Natural killer cell treated with Interleukin-12 subunit alpha and Interleukin-12 subunit beta and Interleukin-15 and Interleukin-18, amount 100 ng/mL, for 72 hours (primary cell): ENCODE measurements at places on chromosomes 1 and 21.

GRCh38 chr1:246020211-246020954 lies 486.7 kb downstream of the SMYD3 start:
- no peaks in the 10 kb centered on the region for H3K36me3 ChIP-seq
- DNase-seq = no peak
- H3K27me3 ChIP-seq = no peaks in the 10 kb centered on the region
- no peak overlapping the region for H3K27ac ChIP-seq
- H3K4me3 ChIP-seq = no peak overlapping the region

DNA sequence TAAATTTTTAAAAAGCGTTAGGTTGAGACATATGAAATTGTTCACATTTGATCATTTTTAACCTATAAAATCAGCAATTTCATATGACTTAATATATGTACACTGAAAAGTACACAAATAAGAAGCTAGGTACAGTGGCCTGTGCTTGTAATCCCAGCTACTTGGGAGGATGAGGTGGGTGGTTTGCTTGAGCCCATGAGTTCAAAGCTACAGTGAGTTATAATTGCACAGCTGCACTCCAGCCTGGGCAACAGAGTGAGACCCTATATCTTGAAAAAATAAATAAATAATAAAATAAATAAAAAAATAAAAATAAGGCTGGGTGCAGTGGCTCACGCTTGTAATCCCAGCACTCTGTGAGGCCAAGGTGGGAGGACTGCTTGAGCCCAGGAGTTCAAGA lies 5.2 kb upstream of the EPB41 start:
- H3K27ac ChIP-seq = no peak overlapping the region
- H3K27me3 ChIP-seq = no peaks in the 10 kb centered on the region
- no peaks in the 10 kb centered on the region for H3K36me3 ChIP-seq
- H3K4me3 ChIP-seq = no peak overlapping the region
- no peak for DNase-seq

GRCh38 chr1:8070381-8070811 lies 44.3 kb upstream of the ERRFI1 start:
- no peak overlapping the region for H3K27ac ChIP-seq
- H3K36me3 ChIP-seq = no peaks in the 10 kb centered on the region
- H3K4me1 ChIP-seq = no peaks in the 10 kb centered on the region
- peaks cover 14% of the 10 kb centered on the region for H3K27me3 ChIP-seq
- no peak for DNase-seq
- no peak overlapping the region for H3K4me3 ChIP-seq

DNA sequence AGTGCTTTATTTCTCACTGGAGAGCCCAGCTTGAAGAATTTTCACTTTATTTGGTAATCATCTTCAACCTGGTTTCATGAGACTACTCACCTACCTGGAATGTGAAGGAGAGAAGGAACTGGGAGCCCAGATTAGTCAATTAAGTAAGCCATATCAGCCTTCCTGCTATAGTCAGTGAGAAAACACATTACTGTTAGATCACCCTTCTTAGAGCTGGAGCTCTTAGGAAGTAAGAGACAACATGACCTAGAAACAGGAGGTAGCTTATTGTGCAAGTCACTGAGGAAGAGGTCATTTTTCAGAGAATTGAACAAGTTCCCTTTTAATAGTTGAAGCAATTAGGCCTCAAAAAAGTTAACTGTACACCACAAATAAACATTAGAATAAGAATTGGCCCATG lies 49.2 kb upstream of the TEKT2 start:
- no peaks in the 10 kb centered on the region for H3K27me3 ChIP-seq
- no peak for DNase-seq
- peaks cover 18% of the 10 kb centered on the region for H3K36me3 ChIP-seq
- peaks cover 4% of the 10 kb centered on the region for H3K4me1 ChIP-seq
- H3K27ac ChIP-seq = peak overlapping the region; percentile 61

- no peak for DNase-seq
- no peaks in the 10 kb centered on the region for H3K36me3 ChIP-seq
- no peaks in the 10 kb centered on the region for H3K27me3 ChIP-seq
- H3K27ac ChIP-seq = peak overlapping the region; percentile 16
- H3K4me3 ChIP-seq = no peak overlapping the region
- peaks cover 41% of the 10 kb centered on the region for H3K4me1 ChIP-seq
Observed at GRCh38 chr1:221762121-221762520, 20.2 kb upstream of the DUSP10 start.

GRCh38 chr1:10564063-10564462 lies 89.3 kb downstream of the PEX14 start:
- no peak overlapping the region for H3K27ac ChIP-seq
- DNase-seq = no peak
- no peak overlapping the region for H3K4me3 ChIP-seq
